ENCODE measurements at places on chromosomes 1 and 21.

GRCh38 chr21:43867332-43867703, 2.3 kb downstream of the AGPAT3 start:
- DNase-seq, result no peak

DNA sequence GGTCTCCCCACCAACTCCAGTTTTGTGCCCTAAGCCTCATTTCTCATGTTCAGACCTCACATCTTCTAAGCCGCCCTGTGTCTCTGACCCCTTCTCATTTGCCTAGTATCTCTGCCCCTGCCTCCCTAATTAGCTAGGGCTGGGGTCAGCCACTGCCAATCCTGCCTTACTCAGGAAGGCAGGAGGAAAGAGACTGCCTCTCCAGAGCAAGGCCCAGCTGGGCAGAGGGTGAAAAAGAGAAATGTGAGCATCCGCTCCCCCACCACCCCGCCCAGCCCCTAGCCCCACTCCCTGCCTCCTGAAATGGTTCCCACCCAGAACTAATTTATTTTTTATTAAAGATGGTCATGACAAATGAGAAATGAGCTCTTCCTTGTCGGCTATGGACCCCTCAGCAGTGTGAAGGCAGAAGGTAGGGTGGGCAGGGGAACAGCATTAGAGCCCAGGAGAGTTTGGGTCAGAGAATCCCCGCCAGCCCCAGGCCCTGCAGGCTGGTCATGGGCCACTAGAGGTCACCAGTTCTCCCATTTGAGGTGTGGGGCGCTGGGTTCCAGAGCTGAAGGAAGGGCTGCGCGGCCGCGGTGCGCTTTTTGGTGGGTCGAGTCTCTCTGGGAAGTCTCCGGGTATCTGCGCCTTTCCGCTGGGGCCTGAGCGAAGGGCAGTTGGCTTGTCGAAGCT, 11.5 kb downstream of the ADAMTSL4 start:
- DNase-seq, result no peak

DNA sequence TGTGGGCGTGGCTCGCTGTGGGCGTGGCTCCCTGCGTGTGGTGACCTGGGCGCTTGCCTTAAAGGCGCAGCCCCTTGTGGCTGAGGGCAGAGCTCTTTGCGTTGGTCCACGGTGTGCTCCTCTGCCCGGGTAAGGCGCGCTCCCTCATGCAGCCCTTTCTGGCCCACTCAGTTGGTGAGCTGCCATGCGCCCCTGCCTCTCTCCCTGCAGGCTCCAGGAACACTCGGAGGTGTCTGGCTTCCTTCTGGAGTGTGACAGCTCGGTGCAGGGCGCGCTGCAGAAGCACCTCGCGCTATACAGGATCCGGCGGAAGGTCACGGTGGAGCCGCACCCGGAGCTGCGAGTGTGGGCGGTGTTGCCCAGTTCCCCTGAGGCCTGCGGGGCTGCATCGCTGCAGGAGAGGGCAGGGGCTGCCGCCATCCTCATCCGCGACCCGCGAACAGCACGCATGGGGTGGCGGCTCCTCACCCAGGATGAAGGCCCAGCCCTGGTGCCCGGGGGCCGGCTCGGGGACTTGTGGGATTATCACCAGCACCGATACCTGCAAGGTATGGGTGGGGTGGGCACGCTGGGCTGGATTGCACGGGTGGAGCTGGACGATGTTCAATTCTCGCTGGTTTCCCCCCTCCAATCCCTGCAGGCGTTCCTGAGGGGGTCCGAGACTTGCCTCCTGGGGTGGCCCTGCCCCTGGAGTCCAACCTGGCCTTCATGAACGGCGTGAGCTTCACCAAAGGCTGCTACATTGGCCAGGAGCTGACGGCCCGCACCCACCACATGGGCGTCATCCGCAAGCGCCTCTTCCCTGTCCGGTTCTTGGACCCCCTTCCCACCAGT, 9.1 kb downstream of the IBA57 start:
- DNase-seq, result no peak

DNA sequence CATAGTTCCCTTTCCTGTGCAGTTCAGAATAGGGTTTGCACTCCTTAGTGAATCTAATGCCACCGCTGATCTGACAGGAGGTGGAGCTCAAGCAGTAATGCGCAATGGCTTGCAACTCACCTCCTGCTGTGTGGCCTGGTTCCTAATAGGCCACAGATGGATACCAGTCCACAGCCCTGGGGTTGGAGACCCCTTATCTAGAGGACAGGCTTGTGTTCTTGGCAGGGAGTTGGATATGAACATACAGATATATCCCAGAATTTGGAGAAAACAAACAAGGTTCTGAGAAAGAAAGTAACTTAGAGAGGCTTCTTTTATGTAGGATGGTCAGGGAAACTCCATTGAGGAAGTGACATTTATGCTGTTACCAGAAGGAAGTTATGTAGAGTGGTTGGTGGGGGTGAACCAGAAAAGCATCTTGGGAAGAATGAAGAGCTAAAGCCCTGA, 5.1 kb upstream of the PTPRC start:
- DNase-seq, result no peak

- DNase-seq, result no peak
Observed at GRCh38 chr1:151495316-151495715, 15.9 kb upstream of the CGN start.

- no peak for DNase-seq
Observed at GRCh38 chr1:158257888-158258287, 3.7 kb downstream of the CD1A start.

All from cerebellar nuclear complex (tissue), 1 donor.